ENCODE measurements at places on chromosomes 5 and 9. TPM values are rescaled to one million over a fixed set of nuclear protein-coding genes. Genes with fewer than 3 reads are reported as not detected.

SHROOM1 gene
- 5.1 TPM for total RNA-seq

SPINK13 gene
- total RNA-seq, result not detected

ZNF883 gene
- total RNA-seq, result 18.4 TPM

FAM221B gene
- not detected for total RNA-seq

SLC36A2 gene
- total RNA-seq, result not detected

ORM1 gene
- total RNA-seq, result not detected

SPACA9 gene
- total RNA-seq, result 5.0 TPM

SLC30A5 gene
- total RNA-seq, result 17.9 TPM

SV2C gene
- 17.8 TPM for total RNA-seq

SOX30 gene
- total RNA-seq, result not detected

DNA sequence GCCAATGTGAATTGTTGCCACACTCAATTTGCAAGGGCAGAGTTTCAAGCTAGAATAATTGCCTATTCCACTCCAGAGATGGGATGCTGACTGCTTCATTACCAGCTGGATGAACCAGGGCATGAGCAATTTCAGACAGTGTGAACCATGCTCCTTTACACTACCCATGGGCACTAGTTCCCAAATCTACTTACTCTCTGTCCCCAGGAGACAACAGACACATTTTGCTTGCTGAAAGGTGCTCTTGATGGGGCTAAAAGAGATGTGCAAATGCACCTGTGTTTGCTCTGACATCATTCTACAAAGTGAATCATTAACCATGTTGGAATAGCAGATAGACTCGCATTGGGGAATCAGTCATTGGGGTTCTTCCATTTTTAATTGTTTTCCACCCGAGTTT, 522.3 kb upstream of the NUDT12 start:
- no peak for DNase-seq
- H3K27me3 ChIP-seq, result peaks cover 1% of the 10 kb centered on the region
- H3K4me1 ChIP-seq, result peaks cover 16% of the 10 kb centered on the region
- H3K36me3 ChIP-seq, result no peaks in the 10 kb centered on the region

GRCh38 chr5:61010467-61011454, 65.8 kb downstream of the NDUFAF2 start:
- no peaks in the 10 kb centered on the region for H3K4me1 ChIP-seq
- H3K4me3 ChIP-seq, result no peak overlapping the region
- no peaks in the 10 kb centered on the region for H3K36me3 ChIP-seq
- H3K27ac ChIP-seq, result no peak overlapping the region
- no peak for DNase-seq

GRCh38 chr5:57456531-57457135, 26.0 kb downstream of the ACTBL2 start:
- peaks cover 2% of the 10 kb centered on the region for H3K27me3 ChIP-seq
- H3K36me3 ChIP-seq, result no peaks in the 10 kb centered on the region
- H3K4me3 ChIP-seq, result no peak overlapping the region
- peaks cover 8% of the 10 kb centered on the region for H3K4me1 ChIP-seq
- H3K27ac ChIP-seq, result no peak overlapping the region

DNA sequence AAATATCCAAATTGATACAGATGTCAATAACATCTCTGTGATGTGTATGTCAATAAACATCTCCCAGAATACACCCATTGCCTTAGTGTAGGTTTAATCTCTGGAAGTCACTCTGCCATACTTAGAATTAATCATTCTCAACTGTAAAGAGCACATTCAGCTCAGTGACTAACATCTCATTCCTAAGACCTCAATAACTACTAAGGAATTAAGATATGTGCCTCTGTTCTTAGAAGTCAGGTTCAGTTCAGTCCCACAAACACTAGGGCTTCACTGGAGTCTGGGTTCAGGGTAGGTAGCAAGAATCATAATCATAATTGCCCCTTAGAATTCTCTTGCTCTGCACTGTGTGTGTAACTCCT, 31.7 kb downstream of the UGCG start:
- H3K4me3 ChIP-seq, result no peak overlapping the region
- no peaks in the 10 kb centered on the region for H3K27me3 ChIP-seq
- no peaks in the 10 kb centered on the region for H3K36me3 ChIP-seq
- DNase-seq, result no peak
- H3K4me1 ChIP-seq, result no peaks in the 10 kb centered on the region
- no peak overlapping the region for H3K27ac ChIP-seq

DNA sequence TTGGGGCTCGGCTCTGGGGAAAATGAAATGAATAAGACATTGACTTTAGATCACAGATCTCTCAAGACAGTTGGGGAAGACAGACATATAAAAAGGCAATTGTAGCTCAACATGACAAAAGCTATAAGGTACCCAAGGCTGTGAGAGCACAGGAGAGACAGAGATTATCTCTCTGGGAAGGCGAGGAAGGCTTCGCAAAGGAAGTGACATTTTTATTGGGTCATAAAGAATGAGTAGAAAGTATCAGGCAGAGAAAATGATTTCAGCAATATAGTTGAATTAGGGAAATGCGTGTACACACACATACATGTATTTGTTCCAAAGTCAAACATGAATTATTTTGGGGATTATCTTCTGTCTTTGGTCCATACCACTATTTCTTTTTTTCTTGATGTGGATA, 381.8 kb upstream of the ADAMTSL1 start:
- H3K27ac ChIP-seq, result no peak overlapping the region
- H3K4me1 ChIP-seq, result no peaks in the 10 kb centered on the region
- no peaks in the 10 kb centered on the region for H3K36me3 ChIP-seq
- DNase-seq, result no peak

DNA sequence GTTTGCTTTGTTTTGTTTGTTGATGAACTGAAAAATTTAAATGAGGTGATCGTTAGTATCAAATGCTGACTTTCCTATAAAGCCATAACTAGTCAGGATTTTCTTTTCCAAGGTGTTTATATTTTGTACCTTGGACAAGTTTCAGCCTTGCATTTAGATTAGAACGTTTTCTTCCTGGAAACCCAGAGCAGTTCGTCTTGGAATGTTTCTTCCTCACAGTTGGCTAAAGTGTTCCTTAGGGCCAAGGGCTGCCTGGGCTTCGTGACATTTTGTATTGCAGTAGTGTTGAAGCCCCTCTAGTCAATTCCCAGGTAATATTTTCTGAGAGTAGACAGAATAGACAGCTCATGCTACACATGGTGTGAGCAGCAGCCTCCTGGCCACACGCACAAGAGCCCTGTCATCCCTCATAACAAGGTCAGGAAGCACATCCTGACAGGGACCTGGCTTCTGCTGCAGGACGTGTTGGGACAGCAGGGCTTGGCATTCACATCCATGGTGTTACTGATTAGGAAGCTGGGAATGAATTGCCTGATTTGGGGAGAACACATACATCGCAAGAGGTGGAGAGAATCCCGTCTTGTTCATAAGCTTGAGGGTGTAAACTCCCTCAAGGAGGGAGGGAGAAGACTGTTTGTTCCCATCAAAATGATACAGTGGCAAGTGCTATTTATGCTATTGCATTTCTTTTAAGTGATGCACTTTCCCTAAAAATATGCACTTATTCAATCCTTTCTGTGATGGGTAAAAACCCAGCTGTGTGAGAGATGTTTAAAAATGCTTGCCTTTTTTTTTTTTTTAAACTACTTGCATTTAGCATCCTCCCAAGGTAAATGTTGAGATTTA, 31.7 kb downstream of the FUBP3 start:
- H3K27me3 ChIP-seq, result peaks cover 7% of the 10 kb centered on the region
- H3K4me1 ChIP-seq, result peaks cover 40% of the 10 kb centered on the region
- peak overlapping the region; percentile 85 for H3K27ac ChIP-seq
- H3K36me3 ChIP-seq, result peaks cover 4% of the 10 kb centered on the region
- no peak for DNase-seq

GRCh38 chr9:91720751-91721705, 229.0 kb downstream of the ROR2 start:
- H3K27me3 ChIP-seq, result peaks cover 7% of the 10 kb centered on the region
- peaks cover 17% of the 10 kb centered on the region for H3K4me1 ChIP-seq
- H3K36me3 ChIP-seq, result no peaks in the 10 kb centered on the region

GRCh38 chr9:29511680-29512079, 1938.4 kb upstream of the C9orf72 start:
- no peak overlapping the region for H3K4me3 ChIP-seq
- peaks cover 2% of the 10 kb centered on the region for H3K27me3 ChIP-seq
- H3K4me1 ChIP-seq, result peaks cover 15% of the 10 kb centered on the region
- peaks cover 15% of the 10 kb centered on the region for H3K36me3 ChIP-seq

- H3K36me3 ChIP-seq, result no peaks in the 10 kb centered on the region
- H3K27ac ChIP-seq, result no peak overlapping the region
- no peak overlapping the region for H3K4me3 ChIP-seq
Observed at GRCh38 chr5:76982450-76982849, 29.6 kb downstream of the CRHBP start.

DNA sequence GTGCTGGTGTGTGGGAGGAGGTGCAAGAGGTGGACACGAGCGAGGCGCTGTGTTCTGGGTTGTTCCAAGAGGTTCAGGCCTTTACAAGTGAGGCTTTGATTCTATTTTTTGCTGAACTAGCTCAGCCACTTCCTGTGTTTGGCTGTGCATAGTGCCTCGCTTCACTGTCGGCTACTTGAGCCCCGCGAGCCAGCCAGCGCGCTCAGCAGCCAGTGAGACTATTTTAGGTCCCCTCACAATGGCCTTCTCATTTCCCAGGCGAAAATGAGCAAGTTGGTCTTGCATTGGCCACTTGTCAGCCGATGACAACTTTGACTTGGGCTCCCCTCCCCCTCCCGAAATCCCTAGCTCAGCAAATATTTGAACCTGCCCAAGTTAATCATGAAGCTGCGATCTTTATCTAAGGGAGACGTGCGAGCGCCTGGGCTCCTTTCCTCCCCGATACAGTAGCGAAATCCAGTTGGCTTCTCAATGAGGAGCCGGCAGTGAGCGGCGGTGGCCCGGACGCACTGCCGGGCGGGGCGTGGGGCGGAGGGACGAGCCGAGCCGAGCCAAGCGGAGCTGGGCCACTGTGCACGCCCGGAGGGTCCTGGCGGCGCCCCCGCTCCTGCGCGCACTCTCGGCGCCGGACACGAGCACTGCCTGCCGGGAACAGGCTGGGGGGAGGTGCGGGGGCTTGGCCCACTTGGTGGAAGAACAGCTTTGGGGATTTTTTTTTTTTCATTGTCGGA, 72.6 kb downstream of the PIK3R1 start:
- peak; percentile 72 for DNase-seq
- H3K36me3 ChIP-seq, result no peaks in the 10 kb centered on the region
- peak overlapping the region; percentile 91 for H3K4me3 ChIP-seq
- no peaks in the 10 kb centered on the region for H3K27me3 ChIP-seq
- peak overlapping the region; percentile 94 for H3K27ac ChIP-seq
- peaks cover 43% of the 10 kb centered on the region for H3K4me1 ChIP-seq

DNA sequence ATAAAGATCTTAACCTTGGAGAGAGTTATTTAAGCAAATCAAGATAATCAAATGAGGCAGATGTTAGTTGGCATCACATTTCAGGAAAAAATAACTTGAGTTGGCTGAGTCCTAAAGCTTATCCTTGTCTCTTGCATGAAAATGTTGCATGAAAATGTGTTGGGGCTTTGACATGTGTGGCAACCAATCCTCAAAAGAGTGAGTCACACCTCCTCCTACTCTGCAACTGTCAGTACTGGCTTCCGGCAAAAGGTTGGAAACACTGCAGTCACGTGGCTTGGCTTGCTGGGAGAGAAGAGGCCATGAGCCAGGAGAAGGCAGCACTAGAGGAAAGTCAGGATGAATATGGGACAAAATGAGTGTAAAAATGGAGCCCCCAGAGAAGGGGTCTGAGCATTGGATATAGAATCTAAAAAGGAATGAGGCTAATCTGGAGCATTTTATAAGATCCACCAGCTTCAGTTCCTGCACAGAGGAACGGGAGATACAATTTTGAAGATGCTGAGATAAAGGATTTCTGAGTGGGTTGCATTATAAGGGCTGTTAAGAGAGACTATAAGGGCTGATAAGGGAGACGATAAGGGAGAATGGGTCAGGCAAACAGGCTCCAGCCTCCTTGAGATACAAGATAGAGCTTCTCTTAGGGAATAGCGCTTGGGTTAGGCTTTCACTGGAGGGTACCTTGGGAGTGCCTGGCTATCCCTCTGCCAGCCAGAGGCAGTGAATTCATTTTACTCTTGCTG, 43.1 kb downstream of the SPATA31D1 start:
- no peak overlapping the region for H3K4me3 ChIP-seq
- H3K27me3 ChIP-seq, result no peaks in the 10 kb centered on the region
- no peak for DNase-seq
- no peaks in the 10 kb centered on the region for H3K36me3 ChIP-seq
- no peak overlapping the region for H3K27ac ChIP-seq

- H3K36me3 ChIP-seq, result peaks cover 4% of the 10 kb centered on the region
- no peak overlapping the region for H3K27ac ChIP-seq
- no peaks in the 10 kb centered on the region for H3K4me1 ChIP-seq
- no peak overlapping the region for H3K4me3 ChIP-seq
- no peak for DNase-seq
Observed at GRCh38 chr9:21830589-21830988, 28.2 kb downstream of the MTAP start.

DNA sequence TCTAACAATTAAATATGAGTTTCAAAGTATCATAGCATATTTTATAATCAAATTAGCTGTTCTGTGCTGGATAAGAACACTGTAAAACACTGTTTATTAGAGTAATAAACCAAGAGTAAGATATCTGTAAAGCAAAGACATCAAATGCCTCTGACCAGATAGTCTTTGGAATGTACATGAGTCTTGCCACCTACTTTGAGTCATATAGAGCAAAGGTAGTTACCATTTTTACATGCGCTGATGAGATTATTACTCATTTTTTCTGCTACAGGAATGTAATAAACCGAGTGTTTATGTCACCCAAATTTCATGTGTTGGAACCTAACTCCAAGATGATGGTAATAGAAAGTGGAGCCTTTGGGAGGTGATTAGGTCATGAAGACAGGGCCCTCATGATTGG, 654.5 kb downstream of the CETN3 start:
- H3K27ac ChIP-seq, result no peak overlapping the region
- H3K27me3 ChIP-seq, result no peaks in the 10 kb centered on the region

DNA sequence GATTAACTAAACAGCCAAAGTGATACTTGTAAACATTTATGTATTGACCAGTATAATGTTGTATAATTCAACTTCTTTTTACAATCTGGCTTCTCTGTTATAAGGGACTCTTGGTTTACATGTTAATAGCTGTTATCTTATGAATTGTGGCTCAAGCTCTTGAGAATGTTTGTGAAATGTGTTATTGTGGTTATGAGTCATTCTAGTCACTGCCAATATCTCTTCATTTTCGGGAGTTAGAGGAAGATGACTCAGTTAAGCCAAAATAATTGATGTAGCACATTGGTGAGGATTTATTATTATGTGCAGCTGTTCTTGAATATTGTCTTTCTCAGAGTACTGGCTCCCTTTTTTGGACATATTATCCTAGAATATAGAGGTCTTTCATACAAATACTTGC, 655.2 kb upstream of the RIOK2 start:
- no peak overlapping the region for H3K4me3 ChIP-seq
- no peaks in the 10 kb centered on the region for H3K4me1 ChIP-seq
- no peak overlapping the region for H3K27ac ChIP-seq
- H3K36me3 ChIP-seq, result no peaks in the 10 kb centered on the region
- no peak for DNase-seq
- H3K27me3 ChIP-seq, result no peaks in the 10 kb centered on the region

- no peak overlapping the region for H3K4me3 ChIP-seq
- no peaks in the 10 kb centered on the region for H3K4me1 ChIP-seq
- H3K27ac ChIP-seq, result no peak overlapping the region
- no peak for DNase-seq
- H3K27me3 ChIP-seq, result peaks cover 1% of the 10 kb centered on the region
Observed at GRCh38 chr5:174489215-174489614, 235.2 kb upstream of the MSX2 start.
